Mesendoderm (in vitro differentiated cells): ENCODE measurements at places on chromosomes 3 and 15.

DNA sequence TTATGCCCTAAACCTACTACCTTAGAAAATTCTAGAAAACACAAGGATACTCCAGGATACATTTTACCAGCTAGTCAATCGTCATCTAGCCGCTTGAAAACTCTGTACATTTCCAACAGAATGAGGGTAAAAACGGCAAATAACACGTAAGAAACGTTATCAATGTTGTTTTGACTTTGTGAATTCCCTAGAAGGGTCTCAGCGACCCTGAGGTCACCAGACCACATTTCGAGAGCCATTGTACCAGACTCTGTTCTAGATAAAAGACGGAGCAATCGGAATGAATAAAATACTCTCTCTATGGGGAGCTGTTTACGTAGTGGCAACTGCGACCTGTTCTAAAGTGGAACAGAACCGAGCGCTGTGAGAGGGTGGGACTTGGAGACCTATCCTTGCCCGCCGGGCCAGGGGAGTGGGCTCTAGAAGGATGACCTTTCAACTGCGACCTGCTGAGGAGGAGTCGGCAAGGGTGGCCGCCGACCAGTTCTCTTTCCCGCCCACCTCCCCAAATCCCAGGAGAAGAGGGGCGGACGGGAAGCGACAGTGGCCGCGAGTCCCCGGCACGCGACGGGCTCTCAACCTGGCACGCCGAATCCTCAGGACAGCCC, 778 bp upstream of the AP4E1 start:
- no peaks in the 10 kb centered on the region for H3K27me3 ChIP-seq
- H3K4me1 ChIP-seq, result no peaks in the 10 kb centered on the region
- no peak overlapping the region for H3K27ac ChIP-seq
- DNase-seq, result peak; percentile 55

DNA sequence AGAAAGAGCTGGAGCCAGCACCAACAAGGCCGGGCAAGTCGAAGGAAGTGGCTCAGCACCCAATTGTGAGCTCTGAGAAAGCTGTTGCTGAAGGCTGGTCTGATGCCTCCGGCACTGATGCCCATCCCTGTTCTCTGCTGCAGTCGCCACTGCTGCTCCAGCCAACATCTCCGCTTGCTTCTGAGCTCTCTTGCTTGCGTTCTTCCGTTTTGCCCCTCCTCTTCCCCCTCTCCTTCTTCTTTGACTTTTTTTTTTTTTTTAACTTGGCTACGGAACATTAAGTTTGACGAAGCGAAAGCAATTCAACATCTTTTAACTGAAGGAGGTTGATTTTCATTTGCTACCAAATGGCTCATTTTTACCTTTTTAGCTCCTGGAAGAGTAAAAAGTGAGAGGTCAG, 442.9 kb downstream of the MCTP2 start:
- no peak for DNase-seq
- no peaks in the 10 kb centered on the region for H3K27me3 ChIP-seq
- peaks cover 3% of the 10 kb centered on the region for H3K4me1 ChIP-seq
- no peaks in the 10 kb centered on the region for H3K36me3 ChIP-seq

GRCh38 chr3:171383206-171384018, 76.8 kb downstream of the TNIK start:
- H3K27me3 ChIP-seq, result no peaks in the 10 kb centered on the region
- H3K27ac ChIP-seq, result no peak overlapping the region
- no peak overlapping the region for H3K4me3 ChIP-seq

GRCh38 chr3:40169983-40170382, 139.5 kb upstream of the EIF1B start:
- no peaks in the 10 kb centered on the region for H3K27me3 ChIP-seq
- no peak overlapping the region for H3K27ac ChIP-seq
- H3K4me1 ChIP-seq, result peaks cover 2% of the 10 kb centered on the region
- no peak overlapping the region for H3K4me3 ChIP-seq
- DNase-seq, result no peak
- no peaks in the 10 kb centered on the region for H3K36me3 ChIP-seq

GRCh38 chr3:161854232-161854771, 357.7 kb downstream of the OTOL1 start:
- H3K27me3 ChIP-seq, result no peaks in the 10 kb centered on the region
- H3K4me3 ChIP-seq, result no peak overlapping the region
- no peak overlapping the region for H3K27ac ChIP-seq
- peak; percentile 85 for DNase-seq
- no peaks in the 10 kb centered on the region for H3K36me3 ChIP-seq

- DNase-seq, result no peak
- no peak overlapping the region for H3K27ac ChIP-seq
- H3K4me1 ChIP-seq, result no peaks in the 10 kb centered on the region
- no peak overlapping the region for H3K4me3 ChIP-seq
Observed at GRCh38 chr3:187497052-187497451, 128.9 kb downstream of the RTP4 start.
